ENCODE measurements at places on chromosomes 5 and 9. TPM values are rescaled to one million over a fixed set of nuclear protein-coding genes. Genes with fewer than 3 reads are reported as not detected.

PCDHA2 gene
- 1.3 TPM for total RNA-seq

IRX2 gene
- 15.1 TPM for total RNA-seq

C5 gene
- total RNA-seq = 5.1 TPM

QRFP gene
- 0.24 TPM for total RNA-seq

ANKRD34B gene
- 0.12 TPM for total RNA-seq

SLC6A18 gene
- total RNA-seq = not detected

WNT8A gene
- total RNA-seq = 0.71 TPM

NEUROG1 gene
- total RNA-seq = not detected

REEP2 gene
- total RNA-seq = 15.7 TPM

CNTNAP3 gene
- 12.8 TPM for total RNA-seq
